ENCODE measurements at places on chromosomes 2 and 18.
A peak's percentile ranks its signal among the peaks of the same experiment; 100 is the strongest.

- peak; percentile 11 for DNase-seq
Observed at GRCh38 chr2:67400560-67401485, 3.7 kb downstream of the ETAA1 start.

GRCh38 chr18:26119246-26119645, 14.4 kb upstream of the PSMA8 start:
- no peak for DNase-seq

GRCh38 chr2:135248611-135249010, 196.5 kb downstream of the RAB3GAP1 start:
- DNase-seq, result no peak

GRCh38 chr2:203730883-203731282, 24.4 kb downstream of the CD28 start:
- DNase-seq, result no peak

DNA sequence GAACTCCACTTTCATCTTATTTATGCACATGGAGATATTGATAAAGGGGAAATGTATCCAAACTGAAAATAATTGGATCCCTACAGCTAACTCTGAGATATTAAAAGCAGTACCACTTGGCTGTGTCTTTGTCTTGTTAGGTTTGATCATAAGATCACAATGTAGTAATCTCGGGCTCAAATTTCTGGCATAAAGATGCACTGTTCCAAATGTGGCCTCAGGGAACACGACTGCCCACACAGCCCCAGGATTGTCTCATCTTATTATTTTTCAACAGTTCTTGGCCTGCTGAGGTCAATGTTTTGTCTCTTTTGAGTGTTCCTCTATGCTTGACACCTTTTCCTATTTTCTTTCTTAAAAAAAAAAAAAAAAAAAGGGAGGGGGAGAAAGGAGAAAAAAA, 114.1 kb downstream of the GBX2 start:
- DNase-seq, result no peak

DNA sequence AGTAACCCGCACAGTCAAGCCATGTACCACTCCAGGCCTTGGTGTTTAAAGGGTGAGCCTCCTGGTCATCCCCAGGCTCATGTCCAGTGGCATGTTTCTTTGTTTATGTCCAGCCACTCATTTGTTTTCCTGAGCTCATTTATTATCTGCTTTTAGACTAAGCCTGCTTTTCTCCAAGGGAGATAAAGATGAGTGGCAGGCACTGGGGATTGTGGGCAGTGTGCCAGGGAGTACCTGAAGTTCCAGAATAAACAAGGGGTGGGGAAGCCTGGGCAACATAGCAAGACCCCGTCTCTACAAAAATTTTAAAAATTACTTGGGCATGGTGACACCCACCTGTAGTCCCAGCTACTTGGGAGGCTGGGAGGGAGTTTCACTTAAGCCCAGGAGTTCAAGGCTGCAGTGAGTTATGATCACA, 1.9 kb downstream of the ANXA4 start:
- DNase-seq, result no peak

DNA sequence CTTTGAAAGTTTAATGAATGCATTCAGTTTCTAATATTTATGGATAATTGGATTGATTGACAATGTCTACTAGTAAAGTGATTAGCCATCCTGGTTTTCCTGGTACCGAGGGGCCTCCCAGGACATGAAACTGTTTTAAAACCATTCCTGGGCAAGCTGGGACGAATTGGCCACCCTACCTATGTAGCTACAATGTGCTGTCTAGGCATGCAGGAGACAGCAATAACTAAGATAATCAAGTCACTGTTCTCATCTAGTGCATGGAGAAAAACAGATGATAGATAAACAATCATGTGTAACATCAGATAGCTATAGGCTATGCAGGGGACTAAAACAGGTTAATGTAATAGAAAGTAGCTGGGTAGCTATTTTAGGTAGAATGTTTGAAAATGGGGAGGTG, 67.1 kb downstream of the PMAIP1 start:
- DNase-seq, result no peak

- no peak for DNase-seq
Observed at GRCh38 chr2:133421516-133422324, 146.5 kb downstream of the NCKAP5 start.

DNA sequence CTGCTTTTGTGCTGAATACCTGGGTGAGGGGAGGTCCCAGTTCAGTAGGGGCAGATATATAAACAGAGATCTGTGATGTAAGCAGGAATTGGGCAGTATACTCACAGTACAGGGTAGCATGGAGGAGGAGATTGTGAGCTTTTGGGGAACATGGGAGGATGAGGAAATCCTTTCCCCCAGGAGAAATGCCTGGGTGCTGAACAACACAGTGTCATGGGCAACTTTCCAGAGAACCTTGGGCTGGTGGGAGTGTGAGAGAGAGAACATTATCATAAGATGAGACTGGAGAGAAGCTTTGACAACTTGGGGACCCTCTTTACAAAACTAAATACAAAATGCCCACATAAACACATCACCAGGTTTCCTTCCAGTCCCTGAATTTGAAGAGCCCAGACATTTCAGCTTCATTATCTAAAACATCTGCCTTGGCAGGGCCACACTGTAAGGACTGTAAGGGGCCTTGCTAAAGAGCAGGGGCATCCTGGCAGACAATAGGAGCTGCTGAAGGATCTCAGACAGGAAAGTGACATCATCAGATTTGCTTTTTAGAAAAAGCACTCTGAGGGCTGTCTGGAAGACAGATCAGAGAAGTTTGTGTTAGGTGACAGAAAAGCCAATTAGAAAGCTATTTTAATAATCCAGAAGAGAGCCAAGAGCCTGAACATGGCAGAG, 303.1 kb upstream of the FBXO11 start:
- DNase-seq, result no peak

- DNase-seq, result no peak
Observed at GRCh38 chr2:9554921-9555296, 721 bp downstream of the ADAM17 start.

DNA sequence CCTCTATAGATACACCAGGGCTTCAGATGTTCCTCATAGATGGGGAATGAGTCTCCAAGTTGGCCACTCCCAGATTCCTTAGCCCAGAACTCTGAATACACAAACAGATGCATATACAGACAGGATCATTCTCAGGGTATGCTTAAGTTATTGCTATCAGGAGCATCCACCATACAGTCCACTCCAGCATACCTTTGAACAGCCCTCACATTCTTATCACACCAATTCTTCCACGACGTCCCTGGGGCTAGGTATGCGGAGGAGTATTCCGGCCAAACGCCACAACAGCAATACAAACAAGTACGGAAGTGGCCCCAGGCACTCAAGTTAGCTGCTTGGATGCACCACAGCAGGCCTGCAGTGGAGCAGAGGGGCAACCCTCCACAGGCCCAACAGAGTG, 312.5 kb upstream of the CHAC2 start:
- no peak for DNase-seq

DNA sequence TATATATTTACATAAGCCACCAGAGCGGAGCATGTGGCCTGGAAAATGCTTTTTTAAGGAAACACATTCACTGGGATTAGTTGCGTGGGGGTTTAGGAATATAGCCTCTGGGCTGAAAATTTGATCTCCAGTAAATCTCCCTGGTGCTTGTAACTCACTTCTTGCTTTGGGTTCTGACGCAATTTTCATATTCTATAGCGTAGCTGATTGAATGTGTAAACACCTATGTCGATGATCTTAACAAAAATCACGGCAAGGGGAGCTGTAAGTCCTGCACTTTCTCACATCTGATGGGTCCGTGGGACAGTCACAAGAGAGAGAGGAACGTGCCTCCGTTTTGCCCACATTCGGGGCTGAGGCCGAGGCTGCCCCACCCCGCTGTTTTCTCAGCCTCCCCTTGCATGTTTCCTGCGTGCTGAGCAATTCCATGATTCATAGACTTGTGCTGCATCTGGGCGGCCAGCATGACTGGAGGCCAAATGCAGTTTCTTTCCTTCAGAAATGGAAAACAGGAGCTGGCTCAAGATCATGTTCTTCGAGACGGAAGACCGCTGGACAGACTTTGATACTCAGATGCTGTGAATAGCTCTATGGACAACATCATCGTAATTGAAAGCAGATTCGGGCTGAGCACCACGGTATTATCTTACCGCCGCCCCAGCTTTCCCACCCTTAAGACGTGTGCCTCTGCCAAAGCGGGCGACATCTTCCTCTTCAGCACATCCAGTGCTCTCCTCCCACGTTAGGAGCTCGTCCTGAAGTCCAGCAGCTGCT, 109.2 kb downstream of the TMEM18 start:
- DNase-seq, result no peak

GRCh38 chr2:213627054-213627710, 342.9 kb downstream of the SPAG16 start:
- no peak for DNase-seq

DNA sequence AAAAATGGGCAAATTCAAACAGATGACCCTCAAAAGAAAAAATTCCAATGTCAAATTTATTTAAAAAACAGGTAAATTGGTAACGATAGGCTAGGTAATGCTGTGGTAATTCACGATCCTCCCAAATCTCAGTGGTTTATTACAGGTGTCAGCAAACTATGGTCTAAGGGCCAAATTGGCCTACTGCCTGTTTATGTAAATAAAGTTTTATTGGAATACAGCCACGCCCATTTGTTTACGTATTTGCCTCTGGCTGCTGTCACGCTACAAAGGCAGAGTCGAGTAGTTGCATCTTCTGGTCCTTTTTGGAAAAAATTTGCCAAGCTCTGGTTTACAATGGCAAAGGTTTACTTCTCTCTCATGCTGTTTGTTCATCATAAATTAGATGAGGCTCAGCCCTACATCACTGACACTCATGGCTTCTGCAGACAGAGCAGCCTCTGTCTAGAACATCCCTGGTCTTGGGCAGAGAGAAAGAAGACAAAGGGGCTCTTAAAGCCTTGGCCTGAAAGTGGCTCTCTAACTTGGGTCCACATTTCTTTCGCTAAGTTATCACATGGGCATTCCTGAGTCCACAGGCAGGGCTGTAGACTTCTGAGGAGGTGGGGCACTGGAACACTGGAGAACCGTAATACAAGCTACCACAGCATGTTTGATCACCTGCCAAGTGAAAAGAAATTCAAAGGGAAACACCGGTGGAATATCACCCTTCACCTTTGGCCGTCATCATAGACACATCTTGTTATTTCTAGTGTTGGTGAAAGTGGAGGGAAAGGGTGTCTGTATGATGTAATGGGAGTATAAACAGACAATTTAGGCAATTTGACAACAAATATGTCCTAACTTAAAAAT, 34.8 kb downstream of the SP110 start:
- DNase-seq, result no peak

- DNase-seq, result no peak
Observed at GRCh38 chr2:113765276-113765675, 8.8 kb upstream of the SLC35F5 start.

DNA sequence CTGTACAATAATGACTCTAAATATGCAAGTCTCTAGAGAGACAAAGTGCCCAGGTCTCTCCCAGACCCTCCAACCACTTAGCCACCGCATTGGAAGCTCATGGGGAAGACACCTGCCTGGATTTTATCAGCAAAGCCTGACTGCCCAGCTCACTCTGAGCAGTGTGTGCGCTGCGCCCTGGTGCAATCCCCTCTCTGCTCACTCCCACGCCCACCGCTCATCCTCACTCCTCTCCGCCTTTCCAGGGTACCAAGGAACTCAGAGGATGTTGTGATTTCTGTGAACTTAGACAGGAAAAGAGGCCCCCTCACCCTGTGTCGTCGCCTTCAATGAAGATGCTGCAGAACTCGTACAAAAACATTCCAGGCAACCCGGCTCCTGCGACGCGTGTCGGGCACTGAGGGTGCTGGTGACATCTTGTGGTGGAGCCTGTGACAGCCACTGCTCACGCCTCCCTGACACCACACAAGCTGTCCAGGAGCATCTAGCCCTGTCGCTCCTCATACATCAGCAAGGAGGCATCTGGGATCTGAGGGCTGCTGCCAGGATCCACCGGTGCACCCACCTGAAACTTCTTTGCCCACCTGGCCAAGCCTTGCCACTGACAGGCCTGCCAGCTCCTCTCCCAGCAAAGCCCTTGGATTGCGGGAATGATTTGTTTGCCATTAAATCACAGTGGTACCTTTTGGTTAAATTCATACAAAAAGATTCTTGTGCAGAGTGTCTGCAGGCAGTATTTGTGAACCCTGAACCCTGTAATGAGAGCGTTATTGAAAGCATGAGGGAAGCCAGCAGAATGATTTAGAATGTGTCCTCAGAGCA, 220.4 kb downstream of the ZNF516 start:
- peak; percentile 14 for DNase-seq

- no peak for DNase-seq
Observed at GRCh38 chr2:129903586-129904425, 75.7 kb upstream of the RAB6C start.

- no peak for DNase-seq
Observed at GRCh38 chr2:207879536-207879935, 109.8 kb upstream of the FZD5 start.
